AG09309 (cell line): ENCODE measurements at places on chromosomes 1 and 21.

GRCh38 chr1:12038356-12039163 is 19.3 kb downstream of the MIIP start:
- DNase-seq: no peak

GRCh38 chr21:43718872-43719747 is at the start of gene PDXK:
Gene PDXK (plus strand): TSS chr21:43719129. CDS start chr21:43719295, 166 bp downstream.
- DNase-seq: no peak

- no peak for DNase-seq
Measured at GRCh38 chr1:227240983-227241382, 77.3 kb downstream of the CDC42BPA start.

DNA sequence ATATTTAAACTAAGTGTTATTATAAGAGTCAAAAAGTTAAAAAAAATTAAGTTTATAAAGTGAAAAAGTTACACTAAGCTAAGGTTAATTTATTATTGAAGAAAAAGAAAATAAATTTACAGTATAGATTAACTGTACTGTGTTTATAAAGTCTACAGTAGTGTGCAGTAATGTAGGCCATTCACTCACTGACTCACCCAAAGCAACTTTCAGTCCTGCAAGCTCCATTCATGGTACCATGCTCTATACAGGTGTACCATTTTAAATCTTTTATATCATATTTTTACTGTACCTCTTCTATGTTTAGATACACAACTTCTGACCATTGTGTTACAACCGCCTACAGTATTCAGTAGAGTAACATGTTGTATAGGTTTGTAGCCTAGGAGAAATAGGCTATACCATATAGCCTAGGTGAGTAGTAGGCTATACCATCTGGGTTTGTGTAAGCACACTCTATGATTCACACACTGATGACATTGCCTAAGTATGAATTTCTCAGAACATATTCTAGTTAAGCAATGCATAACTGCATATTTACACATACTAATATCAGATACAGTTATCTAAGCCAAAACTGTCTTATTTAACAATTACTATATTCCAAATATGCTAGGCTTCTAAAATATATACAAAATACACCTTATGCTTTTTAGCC is 80.6 kb upstream of the GFI1 start:
- no peak for DNase-seq

- no peak for DNase-seq
Measured at GRCh38 chr1:30645807-30646206, 77.6 kb downstream of the MATN1 start.

DNA sequence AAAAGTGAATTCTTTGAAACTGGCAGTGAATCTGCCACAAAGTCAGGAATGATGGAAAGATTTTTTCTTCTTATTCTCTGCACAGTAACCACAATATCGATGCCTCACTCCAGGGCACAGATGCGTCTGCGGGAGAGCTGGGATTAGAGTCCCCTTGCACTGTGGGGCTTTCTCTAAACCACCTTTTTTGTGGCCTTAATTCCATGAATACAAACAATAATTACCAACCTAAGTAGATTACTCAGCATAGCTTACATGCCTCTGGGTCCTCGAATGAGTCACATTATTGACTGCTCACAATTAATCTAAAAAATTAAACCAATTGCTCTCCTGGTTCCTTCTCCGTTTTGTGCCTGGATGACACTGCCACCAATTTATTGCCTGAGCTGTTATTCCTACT is 125.8 kb downstream of the KAZN start:
- no peak for DNase-seq

- DNase-seq: no peak
Measured at GRCh38 chr1:23244256-23244761, 27.0 kb upstream of the HTR1D start.

- no peak for DNase-seq
Measured at GRCh38 chr1:55044617-55045397, 5.5 kb downstream of the PCSK9 start.

DNA sequence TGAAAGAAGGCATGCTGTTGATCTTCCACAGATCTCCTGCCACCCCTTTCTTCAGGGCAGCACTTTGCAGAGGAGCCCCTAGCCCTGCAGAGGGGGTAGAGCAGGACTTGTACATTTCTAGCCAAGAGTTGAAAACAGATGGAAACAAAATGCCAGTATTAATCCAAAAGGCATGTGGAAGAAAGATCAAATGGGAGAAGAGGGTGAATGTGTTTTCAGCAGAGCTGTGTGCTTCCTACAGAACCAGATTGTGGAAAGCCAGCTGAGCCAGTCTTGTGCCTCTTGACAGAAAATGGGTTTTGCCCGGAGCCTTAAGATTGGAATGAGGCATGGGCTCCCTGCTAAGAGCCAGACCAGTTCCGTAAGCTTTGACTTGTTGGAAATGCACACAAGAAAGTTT is 105.2 kb upstream of the TSPAN2 start:
- DNase-seq: no peak

- no peak for DNase-seq
Measured at GRCh38 chr1:192589813-192590212, 14.2 kb downstream of the RGS1 start.
